Stimulated activated CD4-positive, alpha-beta T cell treated with anti-CD3 and anti-CD28 coated beads, Interleukin-1b, Interleukin-23, amount 100 ng/mL, for 1 hour (primary cell): ENCODE measurements at places on chromosomes 4 and X.

DNA sequence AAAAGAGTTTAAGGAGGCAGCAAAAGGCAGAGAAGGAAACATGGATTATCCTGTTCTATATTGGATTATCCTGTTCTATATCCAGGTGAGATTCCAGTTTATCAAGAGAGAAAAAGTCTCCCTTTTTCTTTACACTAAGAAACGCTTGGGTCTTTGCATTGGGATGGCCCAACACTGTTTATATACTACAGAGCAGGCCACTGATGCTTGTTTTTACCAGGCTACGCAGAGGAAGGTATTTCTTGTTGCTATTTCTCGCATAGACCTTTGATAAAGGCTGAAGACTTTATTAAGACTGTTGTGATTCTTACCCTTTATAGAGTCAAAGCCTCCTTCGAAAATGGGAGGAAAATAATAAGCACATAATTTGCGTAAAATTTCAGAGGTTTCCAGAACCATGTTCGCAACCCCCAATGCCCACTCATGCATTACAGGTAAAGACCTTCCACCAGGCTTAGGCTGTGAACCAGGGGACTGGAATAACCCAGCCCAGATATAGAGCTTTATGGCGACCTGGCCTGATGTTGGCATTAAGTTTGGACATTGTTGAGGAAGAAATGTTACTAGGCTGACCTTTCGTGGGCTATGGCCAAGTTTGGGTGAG lies 218.3 kb downstream of the PTTG2 start:
- no peak for DNase-seq

- DNase-seq, result no peak
These were observed 236.1 kb downstream of the OPHN1 start for GRCh38 chrX:68196939-68197791.

GRCh38 chr4:71752383-71753042 lies 31.4 kb downstream of the GC start:
- no peak for DNase-seq

GRCh38 chr4:57070461-57070860 lies 39.7 kb downstream of the IGFBP7 start:
- DNase-seq, result no peak

GRCh38 chr4:119035951-119036737 lies 99.5 kb upstream of the MYOZ2 start:
- DNase-seq, result no peak

GRCh38 chrX:1465286-1466231 lies 12.8 kb upstream of the ASMTL start:
- no peak for DNase-seq

GRCh38 chr4:17788956-17789355 lies 7.5 kb upstream of the FAM184B start:
- no peak for DNase-seq

DNA sequence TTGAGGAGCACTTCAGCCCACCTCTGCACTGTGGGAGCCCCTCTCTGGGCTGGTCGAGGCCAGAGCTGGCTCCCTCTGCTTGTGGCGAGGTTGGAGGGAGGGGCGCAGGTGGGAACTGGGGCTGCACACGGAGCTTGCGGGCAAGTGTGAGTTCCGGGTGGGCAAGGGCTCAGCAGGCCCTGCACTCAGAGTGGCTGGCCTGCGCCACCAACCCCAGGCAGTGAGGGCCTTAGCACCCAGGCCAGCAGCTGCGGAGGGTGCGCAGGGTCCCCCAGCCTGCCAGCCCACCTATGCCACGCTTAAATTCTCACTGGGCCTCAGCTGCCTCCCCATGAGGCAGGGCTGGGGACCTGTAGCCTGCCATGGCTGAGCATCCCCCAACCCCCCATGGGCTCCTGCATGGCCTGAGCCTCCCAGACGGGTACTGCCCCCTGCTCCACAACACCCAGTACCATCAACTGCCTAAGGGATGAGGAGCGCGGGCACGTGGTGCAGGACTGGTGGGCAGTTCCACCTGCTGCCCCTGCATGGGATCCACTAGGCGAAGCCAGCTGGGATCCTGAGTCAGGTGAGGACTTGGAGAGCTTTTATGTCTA lies 110.9 kb downstream of the SLC39A8 start:
- DNase-seq, result no peak

- DNase-seq, result no peak
These were observed 202.7 kb upstream of the KLF3 start for GRCh38 chr4:38461342-38461741.

GRCh38 chrX:109992203-109992602 lies 10.7 kb upstream of the TMEM164 start:
- no peak for DNase-seq

- DNase-seq, result no peak
These were observed 29.4 kb downstream of the TBC1D19 start for GRCh38 chr4:26613237-26613636.

GRCh38 chr4:70704931-70705182 lies 16.5 kb downstream of the UTP3 start:
- DNase-seq, result no peak

GRCh38 chr4:82718162-82718940 lies 80.2 kb downstream of the SCD5 start:
- no peak for DNase-seq

GRCh38 chrX:74509989-74510388 lies 88.7 kb downstream of the SLC16A2 start:
- DNase-seq, result no peak

GRCh38 chr4:154611833-154612232 lies 623 bp downstream of the FGG start:
- DNase-seq, result no peak
